ENCODE measurements at places on chromosomes 7 and 10.
A peak's percentile ranks its signal among the peaks of the same experiment; 100 is the strongest.

DNA sequence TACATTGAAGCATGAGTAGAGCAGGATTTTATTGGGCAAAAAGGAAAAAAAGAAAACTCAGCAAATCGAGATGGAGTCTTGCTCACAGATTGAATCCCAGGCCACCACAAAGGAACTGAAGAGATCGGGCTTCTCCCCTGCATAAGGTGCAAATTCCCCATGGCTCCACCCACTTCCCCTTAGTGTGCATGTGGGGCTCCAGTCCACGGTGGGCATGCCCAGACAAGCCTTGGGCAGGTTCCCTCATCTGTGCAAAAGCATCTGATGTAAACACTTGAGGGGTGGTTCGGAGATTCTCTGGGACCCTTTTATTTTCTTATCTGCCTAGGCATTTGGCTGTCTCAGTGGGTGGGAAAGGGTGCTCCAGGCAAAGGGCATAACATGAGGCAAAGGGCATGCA lies 150.7 kb downstream of the CFTR start:
- DNase-seq = no peak

DNA sequence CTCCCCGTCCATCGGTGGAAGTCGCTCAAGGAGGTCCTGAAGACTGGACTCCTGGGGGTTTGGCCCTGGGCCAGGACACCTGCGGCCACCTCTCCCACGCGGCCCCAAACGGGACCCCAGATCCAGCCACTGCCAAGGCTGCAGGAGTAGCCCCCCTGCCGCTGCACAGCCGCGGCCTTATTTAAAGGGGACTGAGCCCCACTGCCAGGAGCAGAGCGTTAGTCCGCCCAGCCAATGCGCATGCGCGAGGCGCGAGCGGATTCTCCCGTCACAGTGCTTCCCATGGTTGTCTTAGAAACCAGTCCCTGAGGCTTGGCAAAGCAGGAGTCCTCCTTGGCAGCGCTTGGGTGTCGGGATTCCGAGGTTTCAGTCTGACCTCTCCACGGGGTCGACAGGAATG lies 320.0 kb downstream of the ZNF716 start:
- no peak for DNase-seq

- DNase-seq = no peak
Measured at GRCh38 chr7:90655566-90655965, 59.4 kb downstream of the CDK14 start.

GRCh38 chr10:88152728-88153133 lies 289.3 kb downstream of the PTEN start:
- no peak for DNase-seq

- DNase-seq = no peak
Measured at GRCh38 chr7:127256041-127256725, 3.4 kb upstream of the GRM8 start.

DNA sequence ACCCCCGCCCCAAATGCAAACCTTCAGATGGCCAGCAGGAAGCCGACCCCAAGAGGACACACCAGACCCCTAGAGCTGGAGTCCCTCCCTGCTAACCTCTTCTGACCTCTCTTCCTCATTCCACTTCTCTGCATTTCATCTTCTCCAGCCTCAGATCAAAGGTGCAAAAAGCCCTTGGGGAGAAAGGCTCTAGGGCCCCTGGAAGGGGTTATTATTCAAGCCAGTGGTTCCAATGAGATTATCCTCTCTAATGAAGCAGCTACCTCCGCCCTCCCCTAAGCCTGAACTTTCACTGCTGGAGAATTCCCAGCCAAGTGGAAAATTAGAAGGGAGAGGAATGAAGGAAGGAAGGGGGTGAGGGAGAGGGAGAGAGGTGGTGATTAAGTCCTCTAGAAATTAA lies 343.9 kb downstream of the PLXNA4 start:
- DNase-seq = no peak

DNA sequence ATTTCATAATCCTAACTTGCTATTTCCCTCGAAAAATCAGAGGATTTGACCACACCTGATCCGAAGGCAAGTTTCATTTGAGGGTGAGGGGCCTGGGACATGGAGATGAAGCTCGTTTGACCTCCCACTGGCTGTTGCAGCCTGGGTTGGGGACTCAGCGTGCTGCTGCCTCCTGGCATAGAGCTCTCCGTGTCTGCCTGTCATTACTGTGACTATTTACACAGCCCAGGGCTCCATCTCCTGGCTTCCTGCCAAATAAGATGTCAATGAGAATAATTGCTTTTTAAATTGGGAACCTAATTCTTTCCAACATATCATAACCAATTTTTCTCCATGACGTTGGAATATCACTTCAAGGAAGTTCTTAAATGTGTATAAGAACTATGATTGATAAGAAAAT lies 139.3 kb upstream of the COBL start:
- peak; percentile 80 for DNase-seq

DNA sequence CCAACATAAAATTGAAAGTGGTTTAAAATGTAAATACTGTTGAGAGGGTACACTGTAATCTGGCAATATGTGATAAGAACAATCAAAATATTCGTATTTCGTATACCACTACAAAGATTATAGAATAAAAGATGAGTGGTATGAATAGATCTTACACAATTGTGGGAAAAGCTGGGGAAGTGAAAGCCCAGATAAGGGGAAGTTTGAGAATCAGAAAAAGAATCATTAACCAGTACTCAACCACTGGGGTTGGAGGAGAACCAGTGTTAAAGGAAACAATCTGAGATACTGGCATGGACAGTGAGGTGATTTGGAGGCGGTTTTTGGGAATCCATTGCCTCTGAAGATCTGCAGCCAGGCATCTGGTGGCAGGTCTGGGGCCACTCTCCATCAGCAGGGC lies 59.7 kb upstream of the CDK14 start:
- no peak for DNase-seq

DNA sequence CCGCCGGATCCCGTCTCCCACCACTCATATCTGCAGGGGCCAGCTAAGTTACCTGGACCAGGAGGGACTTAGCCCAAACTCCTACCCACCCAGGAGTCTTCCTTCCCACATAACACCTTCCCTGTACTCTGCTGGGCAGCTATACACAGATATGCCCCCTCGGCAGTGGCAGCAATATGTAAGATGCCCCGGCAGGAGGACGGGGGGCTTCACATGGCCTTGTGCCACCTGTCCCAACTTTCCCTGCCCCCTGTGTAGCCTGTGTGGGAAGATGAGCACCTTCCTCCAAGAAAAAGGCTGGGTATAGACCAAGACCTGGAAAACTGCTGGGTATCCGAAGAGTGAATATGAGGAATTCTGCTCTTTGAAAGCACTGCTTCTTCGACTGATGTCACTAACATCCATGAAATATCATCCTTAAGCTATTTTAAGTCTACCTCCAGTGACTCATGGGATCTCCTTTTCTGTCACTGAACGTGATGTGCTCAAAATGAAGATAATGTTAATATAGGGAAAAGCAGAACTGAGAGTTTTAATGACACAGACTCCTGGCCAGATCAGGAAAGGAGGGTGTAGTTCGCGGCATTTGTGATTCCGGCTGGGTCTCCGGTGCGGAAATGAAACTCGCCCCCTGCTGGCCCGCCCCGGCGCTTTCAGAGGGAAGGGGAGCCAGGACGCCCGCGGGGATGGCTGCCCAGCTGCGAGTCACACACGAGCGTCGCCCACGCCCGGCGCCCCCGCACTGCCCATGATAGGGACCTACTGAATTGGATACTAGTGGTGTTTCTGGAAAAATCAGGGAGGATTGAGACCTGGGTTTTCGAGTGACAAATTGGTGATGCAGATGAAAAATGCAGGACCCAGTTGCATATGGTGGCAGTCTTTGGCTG lies 256.9 kb upstream of the NFE2L3 start:
- peak; percentile 80 for DNase-seq

DNA sequence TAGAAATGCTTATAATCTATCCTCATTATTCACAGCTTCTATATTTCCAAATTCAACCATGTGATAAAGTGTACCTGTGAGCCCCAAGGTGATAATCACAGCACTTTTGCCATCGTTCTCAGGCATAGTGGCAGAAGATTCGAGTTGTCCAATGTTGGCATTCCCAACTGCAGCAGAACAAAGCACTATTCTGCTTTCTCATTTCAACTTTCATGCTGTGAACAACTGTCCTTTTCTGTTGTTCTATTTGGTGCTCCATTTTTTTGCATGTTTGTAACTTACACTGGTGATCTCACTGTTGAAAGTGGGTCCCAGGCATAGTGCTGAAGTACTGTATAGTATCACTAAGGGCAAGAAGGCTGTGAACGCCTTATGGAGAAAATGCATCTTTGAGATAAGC lies 438.2 kb downstream of the PAXIP1 start:
- DNase-seq = no peak

- DNase-seq = no peak
Measured at GRCh38 chr7:44068054-44068453, 2.7 kb upstream of the PGAM2 start.

GRCh38 chr10:51522858-51523257 lies 176.5 kb downstream of the CSTF2T start:
- no peak for DNase-seq

GRCh38 chr10:52769966-52770365 lies 2.6 kb downstream of the MBL2 start:
- DNase-seq = no peak

DNA sequence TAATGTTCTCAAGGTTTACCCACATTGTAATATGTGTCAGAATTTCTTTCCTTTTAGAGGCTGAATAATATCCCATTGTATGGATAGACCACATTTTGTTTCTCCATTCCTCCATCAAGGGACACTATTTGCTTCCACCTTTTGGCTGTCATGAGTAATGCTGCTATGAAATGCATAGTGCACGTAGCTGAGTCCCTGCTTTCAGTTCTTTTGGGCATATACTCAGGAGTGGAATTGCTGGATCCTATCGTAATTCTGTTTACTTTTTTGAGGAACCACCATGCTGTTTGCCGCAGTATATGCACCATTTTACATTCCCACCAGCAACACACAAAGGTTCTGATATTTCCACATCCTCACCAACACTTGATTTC lies 60.0 kb downstream of the PRF1 start:
- DNase-seq = no peak

DNA sequence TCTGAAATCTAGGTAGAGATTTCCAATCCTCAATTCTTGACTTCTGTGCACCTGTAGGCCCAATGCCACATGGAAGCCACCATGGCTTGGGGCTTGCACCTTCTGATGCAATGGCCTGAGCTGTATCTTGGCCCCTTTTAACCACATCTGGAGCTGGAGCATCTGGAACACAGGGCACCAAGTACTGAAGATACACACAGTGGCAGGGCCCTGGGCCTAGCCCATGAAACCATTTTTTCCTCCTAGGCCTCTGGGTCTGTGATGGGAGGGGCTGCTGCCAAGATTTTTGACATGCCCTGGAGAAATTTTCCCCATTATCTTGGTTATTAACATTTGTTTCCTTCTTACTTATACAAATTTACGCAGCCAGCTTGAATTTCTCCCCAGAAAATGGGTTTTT lies 39.1 kb downstream of the GCC1 start:
- DNase-seq = no peak

DNA sequence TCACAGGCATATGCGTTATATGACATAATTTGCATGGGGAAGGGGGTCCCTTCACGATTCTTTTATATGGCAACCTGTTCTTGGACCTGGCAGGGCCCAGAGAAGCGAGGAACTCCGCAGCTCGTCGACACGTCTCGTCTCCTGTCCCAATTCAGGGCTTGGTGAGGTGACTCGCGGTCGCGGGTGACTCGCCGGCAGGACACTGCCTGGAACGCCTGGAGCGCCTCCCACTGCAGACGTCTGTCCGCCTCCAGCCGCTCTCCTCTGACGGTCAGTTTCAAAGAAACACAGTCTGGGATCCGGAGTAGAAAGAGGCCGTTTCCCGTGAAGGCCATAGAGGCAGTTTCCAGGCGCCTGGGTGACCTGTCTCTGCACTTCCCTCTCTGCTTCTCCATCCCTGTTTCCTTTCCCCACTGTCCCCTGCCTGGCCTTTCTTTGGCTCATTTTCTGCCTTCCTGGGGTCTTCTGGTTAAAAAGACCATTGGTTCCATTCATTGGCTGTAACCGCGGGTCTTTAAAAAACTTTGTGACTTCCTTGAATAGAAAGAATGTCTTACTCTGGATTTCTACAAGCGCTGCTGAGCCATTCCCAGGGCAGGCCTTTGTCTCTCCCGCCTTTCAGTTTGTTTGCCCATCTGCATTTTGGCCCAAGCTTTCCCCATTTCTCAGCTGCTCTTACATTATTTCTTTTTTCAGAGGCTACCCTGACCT lies 1.2 kb downstream of the UPP1 start:
- DNase-seq = peak; percentile 46

GRCh38 chr10:43208147-43209073 lies 58.5 kb downstream of the RASGEF1A start:
- no peak for DNase-seq

- no peak for DNase-seq
Measured at GRCh38 chr7:75546237-75547015, 54.3 kb downstream of the SPDYE5 start.

DNA sequence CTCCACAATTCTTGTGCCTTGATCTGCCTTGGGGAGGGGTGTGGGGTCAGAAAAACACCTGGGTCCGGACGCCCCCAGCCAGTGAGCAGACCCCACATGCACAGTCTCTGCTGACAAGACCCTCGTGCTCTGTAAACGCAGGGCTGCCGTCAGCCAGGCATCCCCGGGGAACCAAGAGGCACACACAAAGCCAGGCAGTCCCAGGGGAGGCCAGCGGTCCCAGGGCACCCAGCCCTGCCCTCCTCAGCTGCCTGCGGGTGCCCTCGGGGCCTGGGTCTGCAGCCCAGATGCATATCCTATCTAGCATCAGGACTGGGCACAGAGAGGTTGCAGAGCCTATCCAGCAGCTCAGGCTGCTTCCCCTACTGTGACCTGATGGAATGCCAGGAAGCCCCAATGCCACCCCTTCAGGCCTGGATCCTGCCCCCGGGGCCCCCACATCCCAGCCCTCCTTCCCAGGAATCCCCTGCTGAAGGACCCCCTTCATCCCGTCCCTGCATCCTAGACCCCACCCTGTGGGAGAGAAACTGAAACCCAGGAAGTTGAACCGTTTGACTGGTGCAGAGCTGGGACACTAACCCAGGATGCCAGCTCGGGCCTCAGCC lies 92.4 kb downstream of the MICALL2 start:
- DNase-seq = no peak

- DNase-seq = no peak
Measured at GRCh38 chr7:41682422-41682821, 20.5 kb downstream of the INHBA start.

- no peak for DNase-seq
Measured at GRCh38 chr7:70346844-70347462, 748.7 kb downstream of the AUTS2 start.

DNA sequence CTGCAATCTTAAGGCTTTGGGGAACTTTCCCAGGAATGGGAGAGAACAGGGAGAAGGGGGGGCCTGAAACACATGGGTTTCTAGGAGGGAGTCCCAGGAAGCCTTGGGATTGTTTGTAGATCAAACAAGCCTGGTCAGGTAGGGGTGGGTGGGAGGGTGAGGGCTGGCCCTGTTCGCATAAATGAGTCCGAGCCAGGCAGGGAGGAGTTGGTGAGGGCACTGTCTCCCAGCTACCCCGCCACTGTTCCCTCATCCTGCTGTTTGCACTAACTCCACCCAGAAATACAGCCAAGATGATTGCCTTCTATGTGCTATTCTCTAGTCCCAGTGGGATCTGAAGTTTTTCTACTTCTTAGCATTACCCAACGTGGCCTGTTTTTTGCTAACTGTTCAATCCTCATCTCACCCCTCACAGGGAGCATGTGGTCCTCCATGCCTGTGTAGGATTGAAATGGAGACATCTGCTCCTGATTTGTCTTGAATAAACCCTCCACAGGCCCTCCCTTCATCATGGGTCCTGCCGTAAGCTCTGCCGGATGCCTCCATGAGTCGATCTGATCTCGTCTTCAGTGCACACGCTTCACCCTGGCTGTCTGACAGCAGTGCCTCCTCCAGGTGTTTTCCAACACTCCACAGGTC lies 257.0 kb downstream of the COBL start:
- DNase-seq = no peak

GRCh38 chr10:131792809-131793208 lies 108.0 kb upstream of the PPP2R2D start:
- no peak for DNase-seq

Measured in brain (organoid and tissue), 16 donors.